ENCODE measurements at places on chromosomes 12 and 14.

- DNase-seq, result no peak
Observed at GRCh38 chr12:81196595-81196994, 118.7 kb downstream of the ACSS3 start.

- no peak for DNase-seq
Observed at GRCh38 chr14:64220466-64220865, 73.7 kb downstream of the ESR2 start.

GRCh38 chr14:92846162-92846897 lies 52.2 kb downstream of the GOLGA5 start:
- DNase-seq, result peak; percentile 62

GRCh38 chr12:104605685-104606084 lies 148.9 kb downstream of the CHST11 start:
- DNase-seq, result peak; percentile 75

GRCh38 chr14:79663453-79663852 lies 547.9 kb downstream of the DIO2 start:
- no peak for DNase-seq
